T-helper 17 cell (primary cell): ENCODE measurements at places on chromosomes 4 and X.

DNA sequence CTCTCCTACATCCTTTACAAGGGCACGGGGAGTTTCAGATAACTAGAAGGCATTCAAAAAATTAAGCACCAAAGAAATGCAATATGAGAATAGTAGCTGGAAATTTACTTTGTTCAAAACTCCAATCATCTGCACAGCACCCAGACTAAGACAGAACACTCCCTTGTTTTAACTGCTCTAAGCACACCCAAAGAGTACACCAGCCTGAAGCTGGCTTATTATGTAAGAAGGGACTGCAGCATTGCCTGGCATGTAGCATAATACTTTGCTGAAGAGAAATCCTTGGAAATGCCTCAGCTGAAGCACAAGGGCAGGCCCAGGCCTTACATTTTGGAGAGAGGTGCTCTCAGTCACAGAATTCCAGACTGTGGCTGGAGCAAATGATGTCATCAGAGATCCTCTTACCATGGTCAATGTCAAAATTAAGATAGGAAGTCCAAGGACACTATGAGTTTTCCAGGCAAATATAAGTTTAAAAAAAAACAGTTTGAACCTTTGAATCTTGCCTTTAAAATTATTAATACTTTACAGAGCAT lies 14.8 kb downstream of the ARHGEF6 start:
- DNase-seq, result no peak

DNA sequence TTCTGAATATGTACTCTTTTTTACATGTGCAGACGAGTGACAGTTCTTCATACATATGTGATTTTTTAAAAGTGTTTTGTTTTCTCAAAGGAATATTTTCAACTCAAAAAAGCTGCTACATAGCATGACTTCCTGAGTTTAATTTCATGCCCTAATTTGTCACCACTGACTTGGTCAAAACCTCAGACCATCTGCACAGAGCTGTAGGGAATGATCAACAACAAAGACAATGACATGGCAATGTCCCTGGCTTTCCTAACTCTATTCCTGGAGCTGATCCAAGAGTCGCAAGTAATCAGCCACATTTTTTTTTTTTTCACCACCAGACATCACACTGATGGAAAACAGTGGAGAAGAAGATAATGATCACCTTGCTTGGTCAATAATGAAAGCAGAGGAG lies 97.7 kb downstream of the TMA16 start:
- no peak for DNase-seq

DNA sequence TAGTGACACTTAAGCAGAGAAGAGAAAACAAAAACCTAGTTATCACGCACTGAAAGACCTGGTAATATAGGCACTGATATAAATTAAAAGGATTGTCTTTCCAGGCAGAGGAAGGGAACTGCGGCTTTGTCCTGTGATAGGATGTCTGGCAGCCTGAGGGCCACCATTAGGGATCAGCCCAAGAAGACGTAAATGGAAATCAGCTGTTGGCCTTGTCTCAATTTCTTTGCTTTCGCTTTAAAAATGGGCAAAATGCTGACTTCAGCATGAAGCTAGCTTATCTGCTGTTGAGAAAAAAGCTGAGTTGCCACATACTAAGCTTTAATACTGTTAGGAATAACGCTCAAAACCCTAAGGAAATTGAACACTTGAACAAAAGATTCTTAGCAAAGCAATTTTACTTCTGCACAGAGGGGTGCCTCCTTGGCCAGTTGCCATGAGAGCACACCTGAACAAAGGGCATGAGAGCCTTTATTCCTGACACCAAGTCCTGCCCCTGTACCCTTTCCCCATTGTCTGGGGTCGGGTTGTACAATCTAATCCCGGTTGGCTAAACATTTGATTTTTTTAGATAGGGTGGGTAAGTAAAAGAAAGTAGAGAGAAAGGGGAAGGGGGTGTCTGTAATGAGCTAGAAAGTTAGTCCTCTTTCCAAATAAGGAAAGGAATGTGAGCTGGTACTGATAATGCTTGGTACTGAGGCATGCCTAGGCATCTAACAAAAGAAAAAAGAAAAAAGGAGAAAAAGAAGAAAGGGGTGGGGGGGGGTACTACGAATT lies 85.1 kb upstream of the UCP1 start:
- no peak for DNase-seq

DNA sequence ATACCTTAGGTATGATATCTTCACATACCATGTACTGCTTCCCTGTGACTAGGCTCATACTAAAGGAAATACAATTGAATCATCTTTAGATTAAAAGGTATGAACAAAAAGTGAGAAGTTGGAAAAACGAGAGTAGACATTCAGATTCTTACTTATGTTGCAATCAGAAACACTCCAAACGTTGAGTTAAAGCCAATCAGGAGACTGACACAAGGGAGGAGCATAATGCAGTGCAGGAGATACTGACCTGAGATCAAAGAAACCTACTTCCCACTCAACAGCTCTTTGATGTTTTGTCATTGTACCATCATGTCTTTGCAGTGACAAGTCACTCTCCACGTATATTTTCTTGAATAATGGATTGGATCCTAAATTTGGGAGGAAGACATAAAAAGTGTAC lies 8.9 kb upstream of the PCDH18 start:
- no peak for DNase-seq

GRCh38 chr4:124060261-124060918 lies 652.1 kb downstream of the ANKRD50 start:
- DNase-seq, result no peak
